CD4-positive, alpha-beta T cell (primary cell): ENCODE measurements at places on chromosomes 3 and 15.

DNA sequence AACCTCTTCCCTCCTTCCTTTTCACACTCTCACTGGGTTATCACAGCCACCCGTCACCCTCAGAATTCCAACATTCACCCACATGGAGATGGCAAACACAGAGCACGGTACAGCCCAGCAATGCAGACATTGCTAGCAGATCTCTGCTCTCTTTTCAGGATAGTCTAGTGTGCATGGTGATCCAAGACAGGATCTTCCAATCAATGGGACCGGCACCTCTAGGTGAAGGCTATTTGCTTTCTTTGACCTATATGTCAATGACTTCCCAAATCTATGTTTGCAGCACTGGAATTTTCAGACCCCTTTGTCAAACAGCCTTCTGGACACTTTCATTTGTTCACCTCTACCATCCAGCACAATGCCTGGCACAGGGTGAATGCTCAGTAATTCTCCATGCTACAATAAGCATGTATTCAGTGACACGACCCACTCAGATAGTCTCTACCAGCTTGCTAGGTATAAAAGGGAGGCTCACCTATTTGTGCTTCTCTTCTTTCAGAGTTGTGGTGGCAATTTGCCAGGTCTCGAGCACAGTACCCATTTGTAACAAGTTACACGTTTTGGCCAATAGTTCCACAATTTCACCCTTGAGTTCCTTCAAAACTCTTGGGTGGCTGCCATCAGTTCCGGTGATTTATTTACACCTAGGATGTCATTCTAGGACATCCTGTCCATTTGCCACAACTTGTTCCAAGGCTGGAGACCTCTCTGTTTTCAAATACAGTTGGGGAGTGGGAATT lies 279.1 kb upstream of the ICE2 start:
- no peak for DNase-seq

DNA sequence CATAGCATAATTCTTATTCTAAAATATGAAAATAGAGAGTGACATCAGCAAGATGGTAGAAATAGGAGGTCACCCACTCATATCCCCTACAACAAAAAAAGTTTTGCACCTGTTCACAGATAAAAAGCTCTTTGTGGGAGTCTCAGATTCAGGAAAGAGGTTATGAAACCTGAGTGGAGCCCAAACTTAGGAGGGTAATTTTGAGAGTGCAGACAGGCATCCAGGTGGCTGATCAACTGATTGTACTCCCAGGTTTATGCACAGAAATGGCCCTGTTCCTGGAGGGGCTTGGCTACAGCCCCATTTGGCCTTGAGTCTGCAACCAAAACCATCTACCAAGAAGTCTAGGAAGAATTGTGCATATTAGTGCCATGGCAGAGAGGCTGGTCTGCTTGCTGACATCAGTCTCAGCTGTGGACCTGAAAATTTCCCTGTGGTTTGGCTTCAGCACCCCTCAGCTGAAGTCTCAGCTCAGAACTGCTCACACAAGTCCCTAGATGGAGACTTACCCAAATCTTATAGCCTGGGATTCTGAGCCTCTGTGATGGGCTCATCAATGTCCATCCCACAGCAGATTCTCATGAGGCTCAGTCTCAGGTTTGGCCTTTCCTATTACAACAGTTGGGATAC lies 291.6 kb downstream of the IL20RB start:
- no peak for DNase-seq

DNA sequence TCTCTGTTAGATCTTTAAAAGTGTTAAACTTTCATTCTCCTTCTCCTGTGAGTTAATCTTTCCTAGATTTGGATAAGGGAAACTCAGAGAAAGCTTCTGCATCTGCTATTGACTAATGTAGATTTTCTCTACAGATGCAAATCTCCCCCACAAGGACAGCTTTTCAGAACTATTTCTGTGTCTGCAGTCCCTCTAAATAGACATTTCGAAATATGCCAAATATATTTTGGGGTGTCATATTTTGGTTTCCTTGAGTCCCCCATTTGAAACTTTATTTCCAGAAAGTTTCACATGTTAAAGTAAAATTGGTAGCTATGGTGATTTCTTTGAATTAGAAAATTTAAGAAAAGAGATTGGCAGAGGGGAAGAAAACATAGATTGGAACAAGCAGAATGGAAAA lies 852.3 kb upstream of the ALCAM start:
- no peak for DNase-seq

- no peak for DNase-seq
Measured at GRCh38 chr3:159844801-159845261, 143.8 kb upstream of the IL12A start.

DNA sequence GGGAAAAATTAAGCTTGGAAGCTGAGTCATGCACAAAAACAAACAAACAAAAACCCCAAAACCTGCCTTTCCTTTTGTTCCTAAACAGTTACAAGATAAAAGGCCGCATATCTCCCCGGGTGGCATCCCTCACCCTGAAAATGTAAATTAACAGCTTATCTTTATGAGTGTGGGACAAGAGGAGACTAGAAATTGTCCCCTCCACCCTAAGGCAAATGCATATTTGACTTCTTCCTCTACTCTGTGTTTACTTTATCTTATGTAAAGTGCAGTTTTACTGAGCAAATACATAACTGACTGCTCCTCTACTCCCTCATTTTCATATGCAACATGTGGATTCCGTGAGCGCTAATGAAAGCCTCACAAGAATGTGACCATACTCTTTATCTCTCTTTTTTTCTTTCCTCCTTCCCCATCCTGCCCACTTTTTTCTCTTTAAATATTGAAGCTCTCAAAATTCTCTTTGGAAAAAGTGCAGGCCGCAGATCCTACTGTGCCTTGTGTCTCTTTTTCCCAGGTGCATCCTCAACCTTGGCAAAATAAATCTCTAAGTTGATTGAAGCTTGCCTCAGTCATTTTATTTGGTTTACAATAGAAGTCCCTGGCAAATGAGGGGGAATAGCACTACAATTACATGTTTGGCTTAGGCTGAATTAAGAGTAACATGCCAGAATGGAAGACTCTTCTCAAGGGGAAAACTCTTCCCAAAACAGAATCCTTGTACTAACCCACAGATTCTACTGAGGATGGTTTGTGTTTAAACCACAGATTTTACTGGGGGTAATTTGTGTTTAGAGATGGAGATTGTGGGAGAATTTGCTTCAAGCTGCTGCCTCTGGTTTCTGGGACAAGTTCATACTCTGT lies 72.7 kb upstream of the WDR72 start:
- no peak for DNase-seq

DNA sequence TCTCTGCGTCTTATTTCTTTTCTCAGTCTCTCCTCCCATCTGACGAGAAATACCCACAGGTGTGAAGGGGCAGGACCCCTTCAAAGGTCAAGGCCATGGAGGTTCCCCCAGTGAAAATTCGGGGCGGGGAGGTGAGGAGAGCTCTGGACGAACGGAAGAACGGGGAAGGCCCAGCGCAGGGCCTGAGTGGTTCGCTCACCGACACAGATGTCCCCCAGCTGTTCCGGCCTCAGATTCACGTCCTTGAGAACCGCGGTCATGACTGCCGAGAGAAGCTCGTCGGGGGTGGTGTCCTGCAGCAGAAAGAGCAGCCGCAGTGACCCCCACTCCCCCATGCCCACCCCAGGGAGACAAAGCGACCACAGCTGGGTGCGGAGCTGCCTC lies 542 bp downstream of the ACAA1 start:
- DNase-seq, result no peak
